ENCODE measurements at places on chromosomes 11 and 22.

DNA sequence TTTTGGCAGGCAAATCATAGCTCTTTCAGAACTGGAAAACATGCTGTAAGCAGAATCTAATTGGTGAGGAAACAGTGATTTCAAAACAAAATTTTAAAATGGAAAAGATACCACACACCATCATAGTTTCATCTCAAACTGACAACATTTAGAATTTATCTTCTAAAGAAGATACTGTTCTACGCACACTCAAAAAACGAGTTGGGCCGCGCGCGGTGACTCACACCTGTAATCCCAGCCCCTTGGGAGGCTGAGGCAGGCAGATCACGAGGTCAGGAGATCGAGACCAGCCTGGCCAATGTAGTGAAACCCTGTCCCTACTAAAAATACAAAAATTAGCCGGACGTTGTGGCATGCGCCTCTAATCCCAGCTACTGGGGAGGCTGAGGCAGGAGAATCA is 44.2 kb upstream of the ADSL start:
- DNase-seq, result no peak

DNA sequence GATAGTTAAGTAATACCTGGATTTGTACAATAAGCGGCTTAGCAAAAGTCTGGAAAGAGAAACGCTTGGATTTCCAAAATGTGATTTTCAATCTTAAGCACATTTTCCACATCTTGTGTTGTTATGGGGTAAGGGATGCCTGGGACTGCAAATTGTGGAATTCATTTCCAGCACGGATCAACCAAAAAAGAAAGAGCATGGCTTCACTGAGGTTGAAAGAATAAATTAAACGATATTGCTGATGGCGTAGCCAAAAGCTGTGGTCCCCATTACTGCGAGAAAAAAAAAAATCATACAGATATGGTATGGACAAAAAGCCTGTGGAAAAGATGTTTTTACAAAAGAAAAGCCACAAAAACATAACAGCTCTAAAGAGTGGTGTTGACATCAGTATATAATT is 26.0 kb upstream of the ALX4 start:
- DNase-seq, result no peak

DNA sequence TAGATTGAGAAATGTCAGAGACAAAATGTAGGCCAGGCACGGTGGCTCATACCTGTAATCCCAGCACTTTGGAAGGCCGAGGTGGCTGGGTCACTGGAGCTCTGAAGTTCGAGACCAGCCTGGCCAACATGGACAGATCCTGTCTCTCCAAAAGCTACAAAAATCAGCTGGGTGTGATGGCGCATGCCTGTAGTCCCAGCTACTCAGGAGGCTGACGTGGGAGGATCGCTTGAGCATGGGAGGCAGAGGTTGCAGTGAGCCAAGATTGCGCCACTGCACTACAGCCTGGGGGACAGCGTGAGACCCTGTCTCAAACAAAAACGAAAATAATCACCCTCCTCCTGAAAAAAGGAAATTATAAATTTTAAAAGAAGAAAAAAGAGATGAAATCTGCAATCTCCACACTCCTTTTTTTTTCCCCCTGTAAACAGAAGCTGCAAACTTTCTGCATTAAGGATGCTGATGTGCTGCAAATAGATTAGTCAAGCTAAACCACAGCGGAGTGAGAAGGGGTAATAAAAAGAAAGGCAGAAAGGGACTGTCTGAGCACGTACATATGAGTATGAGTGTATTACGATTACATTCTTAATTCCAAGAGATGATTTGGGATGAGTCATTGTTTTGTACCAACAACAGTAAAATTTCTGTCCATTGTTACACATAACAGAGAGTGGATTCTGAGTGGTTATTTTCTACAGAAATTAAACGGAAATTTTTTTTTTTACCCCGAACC is 87.3 kb downstream of the SIK3 start:
- no peak for DNase-seq

GRCh38 chr11:73969991-73970800 is 12.4 kb downstream of the UCP2 start:
- no peak for DNase-seq

GRCh38 chr11:34278693-34279297 is 79.0 kb downstream of the ABTB2 start:
- no peak for DNase-seq

GRCh38 chr22:22484023-22484422 is 24.5 kb downstream of the ZNF280B start:
- no peak for DNase-seq

GRCh38 chr11:102459393-102459792 is 6.8 kb upstream of the TMEM123 start:
- no peak for DNase-seq

DNA sequence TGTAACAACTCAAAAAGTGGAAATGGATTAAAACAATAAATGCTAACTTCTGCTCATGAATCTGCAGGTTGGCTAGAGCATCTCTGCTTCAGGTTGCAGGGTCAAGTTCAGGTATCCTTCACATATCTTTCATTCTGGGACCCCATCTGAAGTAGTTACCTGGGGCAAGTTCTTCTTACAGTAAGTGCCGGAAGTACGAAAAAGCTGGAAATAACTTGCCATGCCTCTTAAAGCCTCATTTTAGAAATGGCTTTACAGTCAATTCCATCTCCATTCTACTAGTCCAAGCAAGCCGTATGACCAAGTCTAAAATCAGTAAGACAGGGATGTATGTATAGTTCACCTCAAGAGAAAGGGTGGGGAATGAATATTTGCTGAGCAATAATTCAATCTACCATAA is 93.7 kb downstream of the FCHSD2 start:
- no peak for DNase-seq

- no peak for DNase-seq
Observed at GRCh38 chr11:30395751-30396150, 72.8 kb downstream of the ARL14EP start.

DNA sequence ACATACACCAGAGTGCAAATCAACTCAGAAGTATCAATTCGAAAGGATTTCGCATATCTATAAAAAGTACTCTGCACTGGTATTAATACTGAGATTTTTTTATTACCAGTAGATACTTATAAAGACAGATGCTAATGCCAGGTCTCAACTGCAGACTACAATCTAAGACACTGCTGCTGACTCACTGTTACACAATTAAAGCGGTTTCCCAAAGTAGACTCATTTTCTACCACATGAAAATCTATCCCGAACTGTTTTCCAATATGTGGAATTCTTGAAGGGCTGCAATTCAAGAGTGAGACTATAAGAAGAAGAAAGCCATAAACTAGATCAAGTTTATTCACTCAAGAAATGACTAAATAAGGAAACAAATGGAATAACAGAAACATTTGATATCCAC is 57.2 kb upstream of the ARHGAP32 start:
- no peak for DNase-seq

- DNase-seq, result no peak
Observed at GRCh38 chr11:47175746-47176327, 842 bp downstream of the ARFGAP2 start.

DNA sequence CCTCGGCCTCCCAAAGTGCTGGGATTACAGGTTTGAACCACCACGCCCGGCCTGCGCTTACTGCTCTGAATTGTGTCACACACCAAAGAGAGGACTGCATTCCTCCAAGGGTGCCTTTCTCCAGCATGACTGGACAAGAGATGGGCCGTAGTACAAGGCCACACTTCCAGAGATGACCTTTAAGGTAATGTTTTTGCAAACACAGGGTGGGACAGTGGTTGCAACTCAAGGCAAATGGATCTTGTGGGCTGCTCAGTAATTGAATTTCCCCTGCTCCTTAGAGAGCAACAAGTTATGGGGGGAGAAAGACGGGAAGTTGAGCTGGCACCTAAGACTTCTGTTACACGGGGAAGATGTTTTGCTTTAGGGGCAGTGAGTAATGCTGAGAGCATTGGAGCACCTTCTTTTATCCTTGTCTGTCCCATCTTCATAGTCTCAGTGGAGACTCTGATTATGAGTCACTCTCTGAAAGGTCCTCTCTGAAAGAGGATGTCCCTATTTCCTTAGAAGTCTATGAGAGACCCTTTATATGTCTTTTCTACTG is 66.3 kb downstream of the C11orf91 start:
- DNase-seq, result no peak

DNA sequence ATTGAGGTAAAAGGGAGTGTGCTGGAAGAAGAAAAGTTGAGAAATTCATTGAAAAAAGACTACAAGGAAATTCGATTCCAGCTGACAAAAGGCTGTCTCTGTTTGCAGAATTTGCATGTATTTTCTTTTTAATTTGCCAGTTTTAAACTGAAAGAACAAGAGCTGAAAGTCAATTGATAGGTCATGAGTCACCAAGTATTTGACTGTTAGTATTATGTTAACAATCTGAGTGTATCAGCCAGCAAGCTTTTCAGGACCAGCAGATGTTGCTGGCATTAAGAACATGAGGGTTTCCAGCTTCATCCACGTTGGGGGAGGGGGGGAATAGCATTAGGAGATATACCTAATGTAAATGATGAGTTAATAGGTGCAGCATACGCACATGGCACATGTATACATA is 726.7 kb downstream of the METTL15 start:
- DNase-seq, result no peak

GRCh38 chr11:133243832-133244231 is 288.5 kb downstream of the OPCML start:
- DNase-seq, result no peak

- no peak for DNase-seq
Observed at GRCh38 chr11:123173856-123174186, 21.2 kb downstream of the CLMP start.

All from stimulated activated CD8-positive, alpha-beta memory T cell treated with anti-CD3 and anti-CD28 coated beads, Interleukin-4, amount 100 ng/mL, for 1 hour (primary cell).